A549 treated with GW870086 at 1 μM for 4 hours (cell line): ENCODE measurements at places on chromosomes 2 and 18. TPM values are rescaled to one million over a fixed set of nuclear protein-coding genes. Genes with fewer than 3 reads are reported as not detected.

The ASXL2 gene
- 8.5 to 15.6 TPM (median 13.8 TPM) in 5 replicates for total RNA-seq

The TMEM247 gene
- total RNA-seq, result not detected in 5 replicates

The TTC21B gene
- 3.9 to 6.3 TPM (median 4.6 TPM) in 5 replicates for total RNA-seq

The SESTD1 gene
- 15.4 to 23.8 TPM (median 21.5 TPM) in 5 replicates for total RNA-seq

The CMPK2 gene
- total RNA-seq, result 0.65 to 1.3 TPM (median 0.77 TPM) in 5 replicates

The AGAP1 gene
- total RNA-seq, result 16.2 to 24.3 TPM (median 23.1 TPM) in 5 replicates

The CLEC4F gene
- total RNA-seq, result not detected in 5 replicates

The DYNAP gene
- total RNA-seq, result not detected in 5 replicates

The LGALSL gene
- total RNA-seq, result 11.1 to 13.7 TPM (median 11.9 TPM) in 5 replicates

The KRTCAP3 gene
- total RNA-seq, result 0.39 to 0.90 TPM (median 0.85 TPM) in 5 replicates

The MYL1 gene
- not detected in 5 replicates for total RNA-seq

The ADI1 gene
- total RNA-seq, result 48.8 to 62.5 TPM (median 55.6 TPM) in 5 replicates

The ANTXR1 gene
- total RNA-seq, result 99.8 to 143 TPM (median 140 TPM) in 5 replicates

The BOLL gene
- not detected in 5 replicates for total RNA-seq

The ALPI gene
- 0.06 to 0.15 TPM in 2 of 5 replicates, not detected in the others for total RNA-seq
